ENCODE measurements at places on chromosomes 1 and 21.

GRCh38 chr1:178752891-178753290 is 27.8 kb downstream of the RALGPS2 start:
- DNase-seq: no peak

GRCh38 chr1:162133566-162133965 is 64.1 kb downstream of the NOS1AP start:
- no peak for DNase-seq

GRCh38 chr1:56543783-56544612 is 35.4 kb downstream of the PLPP3 start:
- no peak for DNase-seq

DNA sequence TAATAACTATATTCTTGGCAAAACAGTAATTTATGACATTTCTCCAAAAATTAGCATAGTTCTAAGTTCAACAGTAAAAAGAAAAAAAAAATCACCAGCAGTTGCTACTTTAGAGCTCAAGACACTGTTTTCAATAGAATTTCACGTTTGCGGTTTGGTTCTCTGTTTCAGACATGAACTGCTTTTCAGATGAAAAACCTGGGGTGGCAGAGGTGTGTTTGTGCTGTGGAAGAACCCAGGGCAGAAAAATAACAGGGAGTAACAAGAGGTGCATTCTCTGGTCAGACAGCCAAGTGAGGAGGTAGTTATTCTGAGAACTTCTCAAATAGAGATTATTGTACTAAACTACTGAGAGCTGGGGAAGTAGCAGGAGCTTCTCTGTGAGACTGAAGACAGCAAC is 9.0 kb downstream of the NRAS start:
- DNase-seq: no peak

DNA sequence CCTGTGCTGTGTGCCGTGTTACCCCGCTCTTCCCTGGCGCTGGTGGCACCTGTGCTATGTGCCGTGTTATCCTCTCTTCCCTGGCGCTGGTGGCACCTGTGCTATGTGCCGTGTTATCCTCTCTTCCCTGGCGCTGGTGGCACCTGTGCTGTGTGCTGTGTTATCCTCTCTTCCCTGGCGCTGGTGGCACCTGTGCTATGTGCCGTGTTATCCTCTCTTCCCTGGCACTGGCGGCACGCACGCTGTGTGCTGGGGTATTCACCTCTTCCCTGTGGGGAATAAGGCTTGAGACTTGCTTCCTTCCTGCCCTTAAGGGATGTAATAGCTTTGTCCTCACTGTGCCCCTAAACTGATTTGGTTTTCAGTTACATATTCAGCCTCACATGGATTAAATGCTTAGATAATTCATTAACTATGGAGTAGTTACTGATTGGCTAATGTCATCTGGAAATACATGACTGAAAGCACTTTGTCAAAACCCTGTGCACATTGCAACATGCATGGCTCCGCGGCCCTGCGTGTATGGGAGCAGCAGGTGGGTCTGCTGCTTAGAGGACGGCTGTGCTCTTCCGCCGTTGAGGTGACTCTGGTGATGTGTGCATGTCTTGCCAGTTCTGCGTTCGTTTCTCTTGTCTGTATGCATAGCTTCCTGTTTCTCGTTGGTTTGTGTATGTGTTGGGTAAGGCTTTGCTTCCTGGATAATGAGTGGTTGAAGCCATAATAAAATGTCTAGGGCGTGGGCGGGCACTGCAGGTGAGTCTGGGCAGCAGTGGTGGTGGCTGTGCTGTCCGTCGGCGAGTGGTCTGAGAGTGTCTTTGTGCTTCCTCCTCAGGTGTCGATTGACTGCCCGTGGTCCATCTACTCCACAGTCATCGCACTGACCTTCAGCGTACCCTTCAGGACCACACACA is 17.9 kb upstream of the PWP2 start:
- no peak for DNase-seq

- no peak for DNase-seq
Observed at GRCh38 chr1:6268415-6268814, 7.5 kb upstream of the GPR153 start.

GRCh38 chr1:61618755-61619154 is 106.2 kb downstream of the TM2D1 start:
- DNase-seq: no peak

GRCh38 chr21:15719976-15720375 is 9.8 kb upstream of the USP25 start:
- no peak for DNase-seq

DNA sequence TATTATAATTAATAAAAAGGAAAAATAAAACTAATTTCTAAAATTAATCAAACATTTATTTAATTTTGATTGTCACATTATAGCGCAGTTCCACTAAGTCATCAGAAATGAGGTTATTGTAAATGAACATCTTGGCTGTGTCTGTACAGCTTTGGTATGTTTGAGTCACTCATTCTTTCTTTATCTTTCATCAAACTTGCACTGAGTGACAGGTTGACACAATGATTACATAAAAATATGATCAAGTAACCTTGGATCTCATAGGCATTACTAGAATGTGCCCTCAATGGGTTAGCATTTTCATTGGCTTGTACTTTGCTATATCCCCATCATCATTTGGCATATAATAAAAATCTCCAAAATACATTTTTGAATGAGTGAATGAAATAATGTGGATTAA is 1353.2 kb upstream of the ADGRL2 start:
- no peak for DNase-seq

DNA sequence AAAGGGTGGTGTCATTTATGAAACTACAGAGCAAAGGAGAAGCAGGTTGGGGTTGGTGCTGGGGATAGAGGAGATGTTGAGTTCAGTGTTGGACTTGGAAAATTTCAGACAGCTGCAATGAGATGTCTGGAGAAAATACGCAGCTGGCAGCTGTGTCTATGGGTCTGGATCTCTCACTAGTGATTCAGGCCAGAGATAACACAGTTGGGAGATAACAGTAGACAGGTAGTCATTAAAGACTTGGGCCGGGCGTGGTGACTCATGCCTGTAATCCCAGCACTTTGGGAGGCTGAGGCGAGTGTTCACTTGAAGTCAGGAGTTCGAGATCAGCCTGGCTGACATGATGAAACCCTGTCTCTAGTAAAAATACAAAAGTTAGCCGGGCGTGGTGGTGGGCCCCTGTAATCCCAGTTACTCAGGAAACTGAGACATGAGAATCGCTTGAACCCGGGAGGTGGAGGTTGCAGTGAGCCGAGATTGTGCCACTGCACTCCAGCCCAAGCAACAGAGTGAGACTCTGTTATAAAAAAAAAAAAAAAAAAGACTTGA is 2.5 kb upstream of the TFAP2E start:
- no peak for DNase-seq

DNA sequence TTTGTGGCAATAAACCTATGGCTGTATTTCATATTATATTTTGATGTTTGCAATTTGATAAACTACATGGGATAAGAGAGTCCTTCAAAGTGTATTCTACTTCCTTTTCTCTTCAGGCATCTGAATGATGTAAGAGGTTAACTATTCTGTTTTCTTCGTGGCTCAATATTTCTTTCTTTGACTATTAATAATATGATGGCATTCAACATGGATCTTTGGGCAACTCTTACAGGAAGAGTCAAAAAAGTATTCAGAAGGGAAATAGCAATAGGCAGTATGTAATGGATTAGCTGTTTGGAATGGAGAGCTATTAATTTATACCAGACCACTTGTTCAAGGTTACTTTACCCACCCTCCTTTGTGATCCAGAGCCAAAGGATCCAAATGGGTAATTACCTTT is 74.4 kb downstream of the HMCN1 start:
- DNase-seq: no peak

DNA sequence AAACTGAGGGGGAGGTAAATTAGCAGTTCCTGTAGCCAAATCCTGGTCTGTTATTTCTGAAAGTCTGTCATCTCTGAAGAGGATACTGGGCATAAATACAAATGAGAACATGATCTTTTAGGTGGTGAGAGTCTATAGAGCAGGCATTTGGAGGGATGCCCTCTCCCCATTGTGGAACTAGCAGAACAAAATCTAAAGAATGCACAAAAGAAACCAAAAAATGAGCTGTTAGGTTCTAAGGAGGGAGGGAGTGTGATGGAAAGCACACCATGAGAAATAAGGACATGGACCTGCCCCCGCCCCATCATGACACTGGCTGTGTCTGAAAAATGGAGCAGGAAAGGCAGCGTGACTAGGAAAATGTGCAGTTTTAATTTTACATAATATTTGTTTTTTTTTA is 262.0 kb downstream of the KIF26B start:
- DNase-seq: no peak

GRCh38 chr1:3727042-3727824 is 25.0 kb upstream of the CCDC27 start:
- no peak for DNase-seq

Measured in T-helper 2 cell (primary cell).